ENCODE measurements at places on chromosomes 3 and 15.

DNA sequence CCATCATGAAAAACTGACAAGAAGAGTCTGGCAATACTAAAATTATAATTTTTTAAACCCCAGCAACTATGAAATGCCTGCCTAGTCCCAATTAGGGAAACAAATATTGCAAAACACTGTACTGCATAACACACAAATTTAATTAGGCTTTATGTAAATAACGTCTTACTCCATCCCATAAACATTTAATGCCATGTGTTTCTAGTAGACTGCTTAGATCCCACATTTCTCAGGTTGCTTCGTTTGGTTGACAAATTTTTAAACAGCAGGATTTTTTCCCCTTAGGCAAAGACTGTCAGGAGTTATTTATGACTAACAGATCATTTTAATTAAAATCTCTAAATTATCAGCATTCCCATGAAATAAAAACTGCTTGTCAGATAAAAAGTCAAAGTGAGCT is 29.9 kb downstream of the EIF2AK4 start:
- no peak for DNase-seq

GRCh38 chr15:25345943-25346342 is 92.9 kb downstream of the UBE3A start:
- DNase-seq = no peak

DNA sequence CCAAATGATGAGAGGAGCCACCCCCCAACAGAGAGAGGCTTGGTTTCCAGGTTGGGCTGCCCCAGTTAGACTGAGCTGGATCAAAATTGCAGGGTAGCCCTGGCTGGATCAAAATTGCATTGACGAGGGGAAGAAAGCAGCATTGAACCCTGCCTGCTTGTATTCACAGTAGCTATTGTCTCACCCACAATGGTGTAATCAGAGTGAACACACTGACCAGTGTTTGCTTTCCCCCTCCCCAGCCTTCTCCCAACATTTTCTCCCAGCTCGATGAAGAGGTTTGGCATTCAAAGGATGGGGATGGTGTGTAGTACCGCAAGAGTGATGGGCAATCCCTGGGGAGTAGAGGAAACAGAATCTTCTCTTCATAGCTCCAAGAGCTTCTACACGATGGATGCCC is 223.8 kb downstream of the ADAMTS9 start:
- DNase-seq = no peak

DNA sequence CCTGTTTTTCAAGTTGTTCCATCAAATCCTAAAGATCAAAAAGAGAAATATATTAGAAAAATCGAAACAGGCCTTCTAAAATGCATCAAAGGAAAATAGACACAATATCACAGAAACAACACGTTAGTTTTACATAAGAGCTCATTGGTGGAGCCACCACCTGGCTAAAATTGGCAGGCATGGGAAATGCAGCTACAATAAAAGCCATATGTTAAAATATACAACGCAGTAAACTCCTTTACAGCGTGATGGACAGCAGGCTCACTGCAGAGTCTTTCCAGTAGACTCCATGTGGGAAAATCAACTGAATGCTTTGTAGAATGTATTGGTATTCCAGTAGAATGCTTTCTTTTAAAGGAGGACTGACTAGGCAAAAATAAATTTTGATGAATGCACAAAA is 40.9 kb upstream of the MYO5C start:
- no peak for DNase-seq

GRCh38 chr3:11273891-11274291 is 1.7 kb downstream of the ATG7 start:
- DNase-seq = no peak

DNA sequence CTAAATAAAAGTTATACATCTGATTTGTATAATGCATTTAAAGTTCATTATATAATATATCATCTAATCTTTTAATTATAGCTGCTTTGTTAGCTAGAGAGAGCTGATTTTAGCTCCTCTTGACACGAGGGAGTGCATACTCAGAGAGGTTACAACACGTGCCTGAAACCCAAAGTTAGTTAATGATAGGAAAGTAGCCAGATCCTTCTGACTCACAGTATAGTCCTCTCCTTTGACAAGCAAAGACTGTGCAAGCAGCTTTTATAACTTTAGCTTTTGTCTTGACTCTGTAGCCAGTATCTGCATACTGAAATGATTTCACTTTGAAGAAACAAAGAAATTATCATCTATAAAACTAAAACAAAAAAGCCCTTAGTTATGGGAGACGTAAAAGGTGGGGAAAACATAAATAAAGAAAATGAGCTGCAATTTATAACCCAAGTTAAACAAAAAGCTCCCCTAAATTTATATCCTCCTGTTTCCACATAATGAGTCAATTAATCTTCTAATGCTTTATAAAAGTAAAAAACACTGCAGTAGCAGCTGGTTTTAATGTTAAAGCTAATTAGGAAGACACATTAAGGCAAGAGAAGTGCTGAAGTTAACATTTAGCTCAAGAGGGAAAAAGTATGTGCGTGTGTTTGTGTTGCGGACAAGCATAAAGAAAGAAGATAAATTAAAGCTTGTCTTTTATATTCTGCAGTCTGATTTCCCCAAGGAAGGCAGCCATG is 13.1 kb downstream of the GABRR3 start:
- peak; percentile 16 for DNase-seq

GRCh38 chr3:10116138-10116460 is 624 bp downstream of the BRK1 start:
- DNase-seq = no peak

GRCh38 chr3:4401441-4401840 is 65.6 kb downstream of the SUMF1 start:
- no peak for DNase-seq

DNA sequence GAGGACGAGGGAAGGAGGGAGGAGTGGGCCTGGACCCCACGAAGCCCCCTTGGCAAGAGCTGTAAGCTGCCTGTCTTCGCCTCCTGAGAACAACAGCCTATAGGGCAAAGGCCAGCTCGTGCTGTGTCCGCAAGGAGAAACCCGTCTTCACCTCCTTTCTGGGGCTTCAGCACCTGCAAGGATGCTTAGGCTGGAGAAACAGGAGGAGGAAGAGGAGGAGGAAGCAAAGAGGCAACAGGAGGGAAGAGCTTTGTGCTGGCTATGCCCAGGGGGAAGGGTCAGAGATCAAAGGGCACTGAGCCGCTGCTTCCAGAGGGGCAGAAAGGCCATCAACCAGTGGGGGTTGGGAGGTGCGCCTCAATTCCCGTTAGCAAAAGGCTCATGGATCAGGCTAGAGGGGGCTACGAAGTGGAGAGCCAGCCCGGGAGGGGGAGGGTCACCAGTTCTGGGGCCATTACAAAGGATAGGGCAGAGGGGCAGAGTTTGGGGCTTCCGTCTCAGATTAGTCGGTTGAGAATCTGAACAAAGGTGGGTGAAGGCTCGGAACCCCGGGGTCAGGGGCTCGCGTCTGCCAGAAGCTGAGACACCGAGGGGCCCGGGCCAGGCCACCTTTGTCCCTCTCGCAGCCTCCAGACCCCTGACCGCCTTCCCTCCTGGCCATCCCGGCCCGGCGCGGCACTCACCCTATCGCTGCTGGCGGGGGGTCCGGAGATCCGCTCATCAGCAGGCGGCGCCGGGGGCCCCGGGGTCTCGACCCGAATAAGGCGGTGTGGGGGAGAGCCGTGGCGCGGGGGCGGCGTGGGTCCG is 792 bp downstream of the SHF start:
- DNase-seq = no peak

- no peak for DNase-seq
These were observed 171.5 kb upstream of the NANOGP8 start for GRCh38 chr15:35256551-35256950.

DNA sequence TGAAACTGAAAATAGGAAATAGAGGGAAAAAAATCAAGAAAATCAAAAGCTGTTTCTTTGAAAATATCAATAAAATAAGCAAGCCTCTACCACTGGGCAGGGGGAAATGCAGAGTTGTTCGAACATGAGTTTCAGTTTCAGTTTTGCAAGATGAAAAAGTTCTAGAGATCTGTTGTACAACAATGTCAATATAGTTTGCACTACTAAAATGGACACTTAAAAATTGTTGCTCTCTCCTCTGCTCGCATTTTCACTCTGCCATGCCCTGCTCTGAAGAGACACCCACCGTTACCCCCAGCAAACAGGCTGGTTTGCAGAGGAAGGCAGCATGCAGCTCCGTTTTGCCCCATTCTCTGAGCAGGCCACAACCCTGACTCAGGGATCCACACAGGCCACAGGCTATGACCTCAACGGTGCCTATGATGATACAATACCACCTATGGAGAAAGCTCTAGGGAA is 64.5 kb downstream of the ZNF148 start:
- DNase-seq = no peak

DNA sequence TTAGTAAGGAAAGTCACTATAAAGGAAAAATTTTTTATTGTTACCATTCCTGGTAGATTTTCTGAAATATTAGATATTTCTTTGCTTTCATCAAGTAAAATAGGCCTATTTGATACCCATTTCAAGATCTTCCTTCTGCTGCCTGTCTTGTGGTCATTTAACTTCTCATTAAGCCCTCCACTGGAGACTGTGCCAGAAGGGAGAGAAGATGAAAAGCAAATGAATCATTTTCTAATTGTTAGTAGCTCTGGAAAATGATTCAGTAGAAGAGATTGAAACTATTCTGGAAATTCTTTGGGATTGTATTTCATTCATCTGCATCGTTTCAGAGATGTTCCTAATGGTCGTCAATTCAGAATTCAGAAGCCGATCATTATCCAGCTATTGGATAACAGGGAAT is 3.2 kb downstream of the KCTD6 start:
- DNase-seq = no peak

- DNase-seq = no peak
These were observed 99.1 kb downstream of the NSMCE3 start for GRCh38 chr15:29170521-29170920.

- DNase-seq = peak; percentile 17
These were observed 1.3 kb upstream of the ZBTB47 start for GRCh38 chr3:42652251-42652610.

DNA sequence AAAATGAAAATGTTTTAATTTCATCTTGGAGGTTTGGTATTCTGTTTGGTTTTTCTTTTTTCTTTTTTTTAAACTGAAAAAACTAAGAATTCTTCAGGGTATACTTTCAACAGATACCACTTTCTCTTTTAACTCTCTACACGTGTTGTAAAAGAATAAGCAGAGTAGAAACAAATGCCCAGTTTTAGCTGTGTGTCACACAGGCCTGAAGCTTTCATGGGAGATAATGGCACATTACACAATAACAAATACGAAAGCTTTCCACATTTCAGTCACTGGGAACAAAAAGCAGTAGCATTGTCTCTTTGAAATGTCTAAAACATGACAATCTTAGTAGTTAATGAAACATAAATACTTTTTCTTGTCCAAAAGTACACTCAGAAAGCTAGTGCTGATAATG is 818.5 kb downstream of the TBL1XR1 start:
- no peak for DNase-seq

DNA sequence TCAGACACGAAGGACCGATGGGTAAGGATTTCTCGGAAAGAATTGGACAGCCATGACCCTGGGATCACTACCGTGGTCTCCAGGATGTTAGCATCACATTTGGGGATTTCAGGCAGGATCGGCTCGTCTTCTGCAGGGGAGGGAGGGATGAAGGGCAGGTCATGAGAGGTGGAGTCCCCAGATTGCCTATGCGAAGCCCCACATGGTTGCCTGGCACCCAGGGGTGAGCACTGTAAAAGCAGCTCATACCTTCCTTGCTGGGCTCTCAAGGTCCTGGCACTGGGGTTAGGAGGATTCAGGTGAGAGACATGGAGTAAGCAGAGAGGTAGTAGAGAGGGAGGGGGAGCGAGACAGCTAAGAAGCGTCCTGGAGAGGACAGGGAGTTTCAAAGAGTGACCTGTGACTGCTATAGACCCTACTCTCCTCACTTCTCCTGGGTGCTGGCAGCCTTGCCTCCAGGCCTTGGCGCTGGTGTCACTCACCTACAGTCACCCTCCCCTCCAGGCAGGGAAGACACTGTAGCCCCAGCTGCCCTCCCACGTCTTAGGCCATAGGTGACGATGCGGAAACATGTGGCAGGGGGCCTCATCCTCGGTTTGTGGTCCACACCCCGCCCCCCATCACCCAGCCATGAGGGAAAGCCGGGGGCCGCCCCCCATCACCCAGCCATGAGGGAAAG is 15.0 kb upstream of the EHD4 start:
- DNase-seq = no peak

All from DMS79 treated with DMSO at 0.1 percent for 48 hours (cell line).